ENCODE measurements at places on chromosomes 6 and 20.

DNA sequence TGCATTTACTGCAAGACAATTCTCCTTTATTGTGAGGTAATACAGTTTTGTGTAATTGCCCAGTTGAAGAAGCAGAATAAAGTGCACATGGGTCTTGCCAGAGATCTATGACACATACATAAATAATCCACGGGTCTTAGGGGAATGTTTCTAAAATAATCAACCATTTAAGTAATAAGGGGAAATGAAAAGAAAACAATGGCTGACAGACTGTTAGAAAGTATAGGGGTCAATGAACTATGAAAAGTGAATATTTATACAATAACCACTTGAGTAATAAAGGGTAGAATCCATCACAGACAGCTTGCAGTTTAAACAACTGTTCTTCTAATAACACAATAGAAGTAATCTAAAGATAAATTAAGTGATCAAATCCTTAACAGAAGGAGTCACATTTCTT lies 477.2 kb downstream of the EYS start:
- no peak for DNase-seq

DNA sequence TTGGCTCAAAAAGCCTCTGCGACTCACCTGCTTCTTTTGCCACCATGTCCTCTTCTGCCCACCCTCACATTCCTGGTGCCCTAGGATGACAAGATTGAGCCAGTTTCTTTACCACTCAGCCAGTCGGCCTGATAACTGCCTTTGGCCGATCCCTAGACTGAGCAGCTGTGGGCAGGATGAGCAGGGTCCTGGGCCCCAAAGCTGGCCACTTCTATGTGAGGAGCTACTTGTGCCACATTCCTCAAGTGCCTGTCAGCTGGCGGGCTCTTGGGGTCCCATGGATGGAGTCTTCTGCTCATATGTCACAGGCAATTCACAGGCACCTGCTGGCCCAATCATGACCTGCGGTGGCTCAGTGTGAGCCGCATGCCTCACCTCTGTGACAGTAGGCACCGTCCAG lies 16.5 kb downstream of the DYNLRB1 start:
- no peak for DNase-seq

GRCh38 chr6:132147530-132148011 lies 196.4 kb upstream of the CCN2 start:
- DNase-seq: no peak

DNA sequence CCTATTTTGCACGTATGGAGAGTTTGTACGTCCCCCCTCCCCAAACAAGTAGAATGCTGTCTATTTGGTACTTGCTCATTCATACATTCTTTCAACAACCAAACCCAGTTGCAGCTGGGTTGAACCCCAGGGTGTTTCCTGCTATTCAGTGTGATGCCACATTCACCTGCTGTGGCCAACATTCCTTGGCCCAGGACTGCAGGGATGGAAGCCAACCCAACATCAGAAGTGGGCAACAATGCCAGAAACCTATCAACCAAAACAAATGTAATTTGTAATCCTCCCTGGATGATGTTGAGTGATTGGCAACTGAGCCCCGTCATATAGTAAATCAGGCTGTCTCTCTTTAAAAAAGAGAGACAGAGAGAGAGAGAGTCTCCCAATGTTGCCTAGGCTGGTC lies 8.9 kb downstream of the NT5E start:
- DNase-seq: no peak

DNA sequence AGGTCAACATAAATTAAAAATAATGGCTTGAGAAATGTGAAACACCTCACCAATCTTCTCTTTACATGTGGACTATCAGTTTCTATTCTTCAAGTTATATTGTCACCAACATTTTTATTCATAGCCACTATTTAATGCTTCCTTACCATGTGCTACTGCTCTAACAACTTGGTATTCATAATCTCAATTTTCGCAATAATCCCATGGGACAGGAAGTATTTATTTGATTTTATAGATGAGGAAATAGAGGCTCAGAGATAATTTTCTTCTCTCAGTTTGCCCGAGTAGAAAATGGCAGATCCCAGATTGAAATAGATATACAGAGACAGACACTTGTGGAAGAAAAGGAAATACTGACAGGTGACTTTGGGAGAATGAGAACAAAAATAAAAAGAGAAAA lies 66.6 kb downstream of the FAM83B start:
- DNase-seq: no peak

All from T-helper 1 cell (primary cell).